Activated T-cell treated with anti-CD3 and anti-CD28 coated beads, Interleukin-2, amount 50 U/mL, for 48 hours (primary cell): ENCODE measurements at places on chromosomes 11 and 22.

GRCh38 chr11:18956630-18957029 lies 17.4 kb upstream of the MRGPRX1 start:
- DNase-seq: no peak

DNA sequence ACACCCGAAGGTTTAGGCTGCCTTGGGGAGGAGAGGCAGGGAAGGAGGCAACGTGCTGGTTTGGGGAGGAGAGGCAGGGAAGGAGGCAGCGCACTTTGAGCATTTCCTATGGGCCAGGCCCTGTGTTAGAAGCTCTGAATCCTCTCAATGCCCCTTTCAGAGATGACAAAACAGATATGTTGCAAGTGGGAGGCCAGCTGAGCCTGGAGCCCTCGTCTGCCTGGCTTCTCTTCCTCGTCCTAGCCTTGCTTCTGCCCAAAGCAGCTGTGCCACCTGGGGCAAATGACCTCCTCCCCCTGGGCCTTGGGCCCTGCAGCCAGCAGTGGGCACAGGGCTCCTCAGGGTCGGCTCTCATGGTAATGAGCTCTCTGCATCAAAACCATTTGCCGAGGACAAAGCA lies 15.3 kb upstream of the LRRC32 start:
- DNase-seq: no peak

DNA sequence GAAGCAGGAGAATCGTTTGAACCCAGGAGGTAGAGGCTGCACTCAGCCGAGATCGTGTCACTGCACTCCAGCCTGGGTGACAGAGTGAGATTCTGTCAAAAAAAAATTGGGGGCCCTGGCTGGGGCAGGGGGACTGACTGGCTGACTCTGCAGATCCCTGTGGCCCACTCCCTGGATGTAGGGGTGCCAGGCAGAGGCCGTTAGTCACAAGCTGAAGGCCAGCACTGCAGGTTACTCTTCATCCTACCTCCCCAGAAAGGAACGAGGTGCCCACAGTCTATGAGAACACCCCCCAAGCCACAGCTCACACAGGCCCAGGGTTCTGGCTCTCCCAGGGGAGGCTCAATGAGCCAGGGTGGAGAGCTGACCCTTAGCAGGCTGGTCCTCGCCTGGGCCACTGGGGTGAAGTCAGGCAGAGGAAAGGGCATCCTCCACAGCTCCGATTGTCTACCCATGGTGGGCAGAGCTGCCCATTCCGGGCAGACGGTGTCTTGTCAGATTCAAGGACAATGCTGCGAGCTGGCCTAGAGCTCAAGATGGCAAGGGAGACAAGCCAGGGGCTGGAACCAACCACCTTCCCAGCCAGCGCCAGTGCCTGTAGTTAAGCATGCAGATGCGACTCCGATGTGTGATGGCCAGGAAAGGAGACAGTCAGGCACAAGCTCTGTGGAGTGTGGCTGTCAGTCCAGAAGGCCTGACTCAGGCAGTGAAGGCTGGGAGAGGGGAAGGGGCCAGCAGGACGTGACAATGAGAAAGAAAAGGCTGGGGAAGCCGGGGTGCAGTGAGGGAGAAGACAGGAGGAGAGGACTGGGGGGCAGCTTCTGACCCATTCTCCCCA lies 12.4 kb downstream of the C11orf24 start:
- no peak for DNase-seq

DNA sequence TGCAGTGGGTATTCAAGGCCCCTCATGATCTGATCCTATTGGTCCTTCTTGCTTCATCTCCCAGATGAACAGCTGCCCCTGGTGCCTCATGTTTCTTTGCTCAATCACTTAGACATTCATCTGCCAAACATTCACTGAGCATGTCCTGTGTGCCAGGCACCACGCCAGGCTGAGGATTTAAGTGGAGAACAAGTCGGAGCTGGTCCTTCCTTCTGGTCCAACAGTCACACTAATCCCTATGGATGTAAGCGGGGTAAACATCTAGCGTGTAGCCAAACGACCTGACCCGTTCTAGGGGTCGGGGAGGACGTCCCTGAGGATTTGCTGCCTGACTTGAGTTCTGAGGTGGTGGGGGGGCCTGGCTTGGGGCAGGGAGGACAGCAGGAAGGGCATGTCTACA lies 21.9 kb downstream of the ZMAT5 start:
- DNase-seq: no peak

DNA sequence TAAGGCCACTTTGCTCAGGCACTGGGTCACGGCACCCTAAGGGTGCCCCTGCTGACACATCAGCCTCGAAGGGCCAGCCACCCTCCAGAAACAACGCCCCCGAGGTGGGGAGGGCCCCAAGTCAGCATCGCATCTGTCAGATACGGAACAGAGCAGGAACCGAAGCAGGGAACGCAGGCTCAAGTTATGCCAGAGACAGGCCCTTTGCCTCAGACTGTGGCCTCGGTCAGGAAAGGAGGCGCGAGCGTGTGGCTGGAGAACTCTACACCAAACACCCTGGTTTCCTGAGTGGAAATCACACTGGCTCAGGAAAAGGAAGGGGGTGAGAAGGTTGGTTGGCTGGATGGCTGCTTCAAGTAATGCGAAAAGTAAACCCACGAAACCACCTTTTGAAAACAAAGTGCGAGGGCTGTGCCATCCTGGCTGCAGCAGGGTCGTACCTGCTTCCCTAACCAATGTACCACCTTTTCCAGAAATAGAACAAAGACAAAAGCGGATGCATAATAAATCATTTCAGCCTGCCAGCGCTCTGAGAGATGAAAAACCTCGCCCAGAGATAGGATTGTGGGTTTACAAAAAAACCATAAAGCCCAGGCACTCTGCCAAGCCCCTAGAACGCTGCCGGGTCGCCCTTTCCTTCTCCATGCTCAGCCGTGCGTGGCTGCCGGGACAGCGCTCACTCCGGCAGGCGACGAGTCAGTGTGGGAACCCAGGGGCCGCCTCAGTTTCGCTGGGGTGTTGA lies 38.6 kb downstream of the TRMU start:
- no peak for DNase-seq

GRCh38 chr11:7348432-7349304 lies 97.0 kb downstream of the SYT9 start:
- DNase-seq: no peak

- no peak for DNase-seq
Measured at GRCh38 chr11:70456921-70457532, 58.7 kb downstream of the CTTN start.

DNA sequence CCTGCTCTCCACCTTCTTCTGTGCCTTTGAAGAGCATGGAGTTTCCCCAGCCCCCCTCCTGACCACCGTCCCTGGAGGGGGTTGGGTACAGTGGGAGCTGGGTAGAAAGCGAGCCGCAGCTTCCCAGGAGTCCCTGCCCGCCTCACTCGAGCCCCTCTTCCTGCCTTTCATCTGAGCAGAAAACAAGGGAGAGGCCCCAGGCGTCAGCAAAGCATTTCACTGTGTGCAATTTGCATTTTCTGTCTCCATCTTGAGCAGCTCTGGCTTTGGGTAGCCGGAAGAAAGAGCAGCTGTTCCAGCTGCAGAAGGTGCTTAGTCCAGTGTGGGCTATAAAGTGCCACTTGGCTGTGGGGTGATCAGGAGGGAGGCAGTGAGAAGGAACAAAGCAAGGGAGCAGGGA lies 229.7 kb downstream of the CEP164 start:
- no peak for DNase-seq

GRCh38 chr11:80167766-80168165 lies 726.9 kb upstream of the TENM4 start:
- no peak for DNase-seq

- DNase-seq: no peak
Measured at GRCh38 chr11:70367071-70367470, 31.3 kb upstream of the CTTN start.

- no peak for DNase-seq
Measured at GRCh38 chr22:31474743-31475142, 14.9 kb downstream of the EIF4ENIF1 start.

GRCh38 chr11:79253280-79253679 lies 187.6 kb downstream of the TENM4 start:
- DNase-seq: no peak

DNA sequence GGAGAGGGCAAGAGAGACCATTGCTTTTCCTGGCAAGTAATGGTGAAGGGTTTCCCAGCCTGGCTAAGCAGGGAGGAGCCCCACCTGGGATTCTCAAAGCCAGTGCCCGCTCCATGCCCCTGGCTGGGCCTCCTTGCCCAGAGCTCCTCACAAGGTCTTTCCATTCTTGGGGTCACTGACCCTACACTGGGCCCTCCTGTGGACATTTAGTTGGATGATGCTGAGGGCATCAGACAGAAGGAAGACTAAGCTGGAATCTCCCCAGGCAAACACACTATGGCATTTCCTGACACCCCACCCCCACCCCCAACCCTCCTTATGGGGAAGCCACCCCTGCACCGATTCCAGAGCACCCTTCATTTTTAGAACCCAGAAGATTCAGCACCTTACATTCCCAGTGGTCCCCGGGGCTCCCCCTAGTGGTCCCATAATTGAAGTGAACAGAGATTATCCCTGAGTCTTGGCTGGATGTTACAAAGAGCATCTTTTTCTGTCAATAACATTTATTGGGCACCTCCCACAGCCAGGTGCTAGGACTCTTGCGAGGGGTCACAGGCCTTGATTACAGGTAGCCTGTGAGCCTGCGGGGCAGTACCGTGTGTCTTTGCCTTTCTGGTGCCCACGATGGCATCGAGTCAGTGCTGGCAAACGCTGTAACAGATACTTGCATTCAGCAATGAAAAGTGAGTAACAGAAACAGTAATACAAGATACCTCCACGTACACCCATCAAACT lies 548.5 kb downstream of the BUD13 start:
- DNase-seq: peak; percentile 48

GRCh38 chr22:38788021-38788816 lies 5.7 kb downstream of the DNAL4 start:
- DNase-seq: no peak

DNA sequence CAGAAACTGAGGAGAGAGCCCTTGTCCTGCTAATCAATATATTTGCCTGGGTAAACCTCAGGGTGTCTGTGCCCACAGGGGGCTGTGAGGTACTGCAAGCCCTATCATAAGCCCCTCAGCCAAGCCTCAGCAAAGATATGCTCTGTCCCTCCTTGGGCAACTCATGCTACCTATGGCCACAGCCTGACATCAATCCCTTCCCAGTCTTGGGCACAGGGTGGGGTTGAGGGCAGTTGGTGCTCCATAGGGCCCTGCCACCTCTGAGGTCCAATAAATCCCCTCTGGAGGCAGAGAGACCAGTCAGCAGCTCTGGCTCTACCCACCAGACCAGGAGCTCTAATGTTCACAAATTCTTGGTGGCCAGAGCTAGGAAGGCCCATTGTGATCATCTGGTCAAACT lies 23.8 kb downstream of the TPBGL start:
- no peak for DNase-seq

- DNase-seq: no peak
Measured at GRCh38 chr11:121249039-121249663, 43.4 kb upstream of the SC5D start.

DNA sequence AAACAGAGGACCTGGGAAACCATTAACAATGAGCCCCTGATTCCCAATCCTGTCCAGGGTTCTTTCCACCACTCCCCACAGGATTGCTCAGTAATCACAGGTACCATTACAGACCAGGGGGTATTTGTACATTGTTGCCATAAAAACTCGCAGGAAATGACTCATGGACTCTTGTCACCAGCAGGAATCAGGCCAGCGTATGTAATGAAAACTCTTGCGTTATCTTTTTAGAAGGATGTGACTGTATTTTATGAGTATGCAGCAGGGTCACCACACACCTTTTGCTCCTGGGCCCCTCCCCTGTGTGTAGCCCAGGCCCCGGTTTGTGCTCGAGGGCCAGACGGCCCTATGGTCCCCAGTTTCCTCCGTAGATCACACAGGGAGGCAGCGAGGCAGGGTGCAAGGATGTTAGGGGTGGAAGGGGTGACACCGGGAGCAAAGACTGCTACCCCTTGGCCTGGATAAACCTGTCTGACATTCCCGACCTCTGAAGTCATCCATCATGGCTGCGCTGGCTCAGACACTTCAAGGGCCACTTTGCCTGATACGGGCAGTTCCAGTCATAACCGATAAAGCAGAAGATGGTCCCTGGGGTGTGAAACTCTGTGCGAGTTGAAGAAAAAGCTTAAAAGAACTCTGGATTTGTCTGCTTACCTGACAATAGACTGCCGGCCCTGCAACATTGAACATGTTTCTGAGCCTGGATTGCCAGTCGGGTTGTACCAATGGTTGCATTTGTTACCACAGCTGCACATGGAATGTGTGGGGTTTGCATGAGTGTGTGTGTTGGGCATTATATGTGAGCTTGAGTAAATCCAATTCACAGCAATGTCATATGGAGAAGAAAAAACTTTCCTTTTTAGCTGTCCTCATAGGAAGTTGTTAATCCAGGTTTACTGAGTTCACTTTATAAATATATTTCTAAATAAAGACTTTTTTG lies 56.9 kb downstream of the MICAL2 start:
- DNase-seq: peak; percentile 49

GRCh38 chr11:763073-763463 lies 14.2 kb downstream of the GATD1 start:
- no peak for DNase-seq

- DNase-seq: no peak
Measured at GRCh38 chr11:2530855-2531200, 86.0 kb downstream of the KCNQ1 start.

DNA sequence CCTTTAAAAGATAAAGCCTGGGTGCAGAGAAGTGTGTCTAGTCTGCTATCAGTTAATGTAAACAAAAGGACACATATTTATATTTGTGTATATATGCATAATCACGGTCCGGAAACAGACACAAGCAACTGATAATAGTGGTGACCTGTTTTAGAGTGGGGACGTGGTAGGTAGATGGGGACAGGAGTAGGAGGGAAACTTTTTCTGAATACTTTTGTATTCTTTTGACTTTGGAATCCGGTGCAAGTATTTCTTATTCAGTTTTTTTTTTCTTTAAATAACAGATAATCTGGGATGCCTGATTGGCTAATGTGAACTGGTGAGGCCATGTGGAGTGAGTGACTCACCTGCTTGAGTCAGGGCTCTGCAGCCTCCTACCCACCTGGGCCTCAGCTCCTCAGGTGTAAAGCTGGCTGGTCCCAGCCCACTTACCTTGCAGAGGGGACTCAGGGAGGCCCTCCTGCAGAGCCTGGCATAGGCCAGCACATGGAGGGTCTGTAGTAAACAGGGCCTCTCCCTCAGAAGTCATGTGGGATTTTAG lies 15.3 kb downstream of the MICAL2 start:
- no peak for DNase-seq

GRCh38 chr11:85869781-85870180 lies 14.6 kb downstream of the CCDC83 start:
- no peak for DNase-seq

DNA sequence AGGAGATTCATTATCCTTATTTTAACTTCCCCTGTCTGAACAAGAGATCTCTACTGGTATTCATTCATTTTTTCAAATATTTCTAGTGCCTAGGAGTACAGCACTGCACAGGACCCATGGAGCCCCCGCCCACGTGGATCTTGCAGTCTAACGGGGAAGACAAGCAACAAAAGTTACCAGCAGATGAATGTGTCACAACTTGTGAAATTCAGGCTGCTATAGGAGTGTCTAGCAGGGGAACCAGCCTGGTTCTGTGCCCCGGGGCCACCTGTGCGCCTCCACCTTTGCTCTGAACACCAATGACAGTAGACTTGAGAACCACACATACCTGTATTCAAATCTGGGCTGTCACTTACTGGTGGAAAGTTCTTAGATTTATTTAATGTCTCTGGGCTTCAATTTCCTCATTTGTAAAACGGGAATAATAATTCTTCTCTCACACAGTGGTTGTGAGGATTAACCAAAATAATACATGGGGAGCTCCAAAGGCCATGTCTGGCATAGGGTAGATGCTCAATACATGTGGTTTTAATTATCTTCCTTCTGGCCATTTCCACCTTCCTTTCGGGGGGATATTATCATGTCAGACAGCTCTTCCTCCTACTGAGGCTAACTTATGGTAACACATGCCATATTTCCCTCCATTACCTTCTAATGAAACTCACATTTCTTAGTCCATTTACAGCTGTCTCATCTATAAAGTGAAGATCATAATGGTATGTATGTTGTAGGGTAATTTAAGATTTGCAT lies 17.8 kb downstream of the POU2AF1 start:
- DNase-seq: no peak
